ENCODE measurements at places on chromosomes 2 and 18.

DNA sequence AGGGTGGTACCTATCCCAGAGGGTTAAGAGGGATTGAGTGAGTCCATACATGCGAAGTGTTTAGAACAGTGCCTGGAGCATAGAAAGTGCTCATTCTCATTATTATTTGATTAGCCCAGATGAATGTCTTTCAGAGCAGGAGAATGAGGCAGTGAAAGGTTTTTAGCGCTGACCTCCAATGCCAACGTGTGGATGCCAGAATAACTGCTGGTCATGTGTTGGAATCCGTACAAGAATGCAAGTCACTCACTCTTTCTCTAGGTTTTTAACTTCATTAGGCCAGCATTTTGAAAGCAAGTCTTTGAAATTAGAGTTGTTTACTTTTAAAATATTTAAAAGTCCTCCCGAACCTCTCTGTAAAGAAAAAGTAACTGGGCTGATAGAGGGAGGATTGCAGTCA, 374.2 kb downstream of the EN1 start:
- DNase-seq: no peak

DNA sequence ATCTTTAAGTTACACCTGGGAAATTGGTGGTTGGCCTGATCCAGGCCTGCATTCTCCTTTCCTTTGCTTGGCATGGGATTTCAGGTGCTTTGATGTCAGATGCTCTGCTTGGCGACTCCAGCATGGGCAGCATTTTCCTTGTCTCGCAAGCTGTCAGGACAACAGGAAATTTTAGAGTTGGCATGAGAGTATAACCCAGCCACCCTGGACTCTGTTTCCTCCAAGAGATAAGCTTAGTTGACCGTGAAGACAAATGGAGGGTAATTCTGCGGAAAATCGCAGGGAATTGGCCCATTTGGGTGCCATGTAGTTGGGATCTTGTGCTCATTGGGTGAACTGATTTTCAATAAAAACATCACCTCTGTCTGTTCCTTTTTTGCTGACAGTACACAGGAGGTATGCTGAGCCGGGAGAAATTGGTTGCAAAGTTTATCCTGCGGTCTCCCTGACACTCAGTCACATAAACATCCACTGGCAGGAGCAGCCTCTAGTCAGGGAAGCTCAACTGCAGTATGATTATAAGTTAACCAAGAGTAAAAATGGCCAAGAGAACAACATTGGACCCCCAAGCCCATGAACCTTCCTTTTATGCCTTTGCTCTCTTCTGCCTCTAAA, 409.9 kb downstream of the SETBP1 start:
- DNase-seq: no peak

- no peak for DNase-seq
Observed at GRCh38 chr18:52391810-52392559, 52.0 kb downstream of the DCC start.

DNA sequence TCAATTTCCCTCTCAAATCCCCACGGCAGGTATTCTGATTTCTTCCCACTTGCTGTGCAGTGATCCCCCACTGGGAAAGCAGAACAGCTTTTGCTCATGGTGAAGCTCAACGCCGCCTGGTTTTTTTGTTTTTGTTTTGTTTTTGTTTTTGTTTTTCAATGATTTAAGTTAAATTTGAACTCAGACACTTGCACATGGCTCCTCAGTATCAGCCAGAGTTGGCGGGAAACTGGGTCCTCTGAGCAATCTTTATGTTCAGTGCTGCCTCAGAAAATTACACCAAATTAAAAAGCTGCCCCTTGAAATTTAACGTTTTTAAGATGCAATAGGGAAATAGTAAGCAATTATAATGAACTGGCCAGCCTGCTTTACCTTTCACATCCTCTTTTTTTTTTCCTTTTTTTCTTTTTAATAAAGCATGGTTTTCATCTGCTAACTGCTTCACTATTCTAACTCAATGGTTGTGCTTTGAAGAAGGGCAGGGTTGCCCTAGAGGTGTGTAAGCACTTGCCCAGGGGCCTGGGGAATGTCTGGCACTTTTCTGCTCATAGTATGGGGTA, 277.0 kb upstream of the HNRNPA3 start:
- DNase-seq: no peak

GRCh38 chr18:74633652-74634352, 36.1 kb downstream of the ZNF407 start:
- no peak for DNase-seq

DNA sequence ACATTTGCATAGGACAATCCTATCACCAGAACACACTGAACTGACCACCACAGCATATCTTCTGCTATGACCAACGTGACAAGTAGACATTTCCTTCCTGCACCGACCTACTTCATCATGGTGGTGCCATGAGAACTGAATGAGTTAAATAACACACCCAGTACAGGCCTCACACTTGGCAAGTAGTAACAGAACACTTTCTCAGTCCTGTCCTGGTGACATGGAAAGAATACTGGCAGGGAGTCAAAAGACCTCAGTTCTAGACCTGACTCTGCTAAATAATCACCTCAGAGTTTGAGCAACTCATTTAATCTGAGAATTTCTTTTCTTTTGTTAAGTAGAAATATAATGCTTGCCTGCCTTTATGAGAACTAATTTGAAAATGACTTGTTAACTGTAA, 186.3 kb upstream of the SMAD7 start:
- DNase-seq: no peak

- DNase-seq: no peak
Observed at GRCh38 chr2:104858006-104858978, 4.4 kb downstream of the POU3F3 start.

GRCh38 chr2:118878531-118879149, 31.2 kb upstream of the EN1 start:
- no peak for DNase-seq

GRCh38 chr2:232174662-232175061, 203.9 kb upstream of the ALPP start:
- no peak for DNase-seq

DNA sequence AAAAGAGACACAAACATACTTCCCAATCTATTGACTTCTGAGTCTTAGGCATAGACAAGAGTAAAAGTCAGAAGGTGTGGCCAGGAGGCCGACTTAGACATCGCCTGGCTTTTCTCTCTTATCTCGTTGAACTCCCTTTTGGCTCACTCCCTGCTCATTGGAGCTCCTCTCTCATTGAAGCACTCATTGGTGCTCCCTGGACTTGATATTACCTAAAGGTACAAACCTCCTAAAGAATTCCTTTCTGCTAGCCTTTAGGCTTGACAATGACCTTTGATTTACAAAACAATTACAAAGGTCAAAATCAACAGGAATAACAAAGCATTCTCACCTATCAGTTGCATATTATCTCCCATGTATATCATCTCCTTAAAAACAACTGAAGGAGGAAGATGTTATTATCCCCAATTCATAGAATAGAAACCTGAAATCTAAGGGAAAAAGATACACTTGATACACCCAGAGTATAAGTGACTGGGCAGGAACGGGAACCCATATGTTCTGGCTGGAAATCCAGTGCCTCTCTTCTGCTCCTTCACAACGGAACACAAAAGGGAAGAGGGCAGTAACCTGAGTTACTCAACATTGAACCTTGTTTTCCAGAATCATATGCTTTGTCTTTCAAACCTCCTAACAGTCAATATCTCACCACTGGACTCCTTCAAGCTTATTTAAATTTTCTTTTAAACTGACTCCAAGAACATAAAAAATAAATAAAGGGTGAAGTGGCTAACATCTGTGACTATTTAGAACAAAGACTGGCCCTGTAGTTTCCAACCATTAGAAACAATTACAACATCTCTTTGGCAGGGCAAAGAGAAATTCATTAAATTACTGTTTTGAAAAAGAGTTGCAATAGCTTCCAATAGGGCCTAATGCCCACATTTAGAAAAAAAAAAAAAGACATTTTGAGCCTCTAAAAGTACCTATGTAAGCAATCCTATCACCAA, 1247.9 kb downstream of the LRP1B start:
- DNase-seq: no peak

DNA sequence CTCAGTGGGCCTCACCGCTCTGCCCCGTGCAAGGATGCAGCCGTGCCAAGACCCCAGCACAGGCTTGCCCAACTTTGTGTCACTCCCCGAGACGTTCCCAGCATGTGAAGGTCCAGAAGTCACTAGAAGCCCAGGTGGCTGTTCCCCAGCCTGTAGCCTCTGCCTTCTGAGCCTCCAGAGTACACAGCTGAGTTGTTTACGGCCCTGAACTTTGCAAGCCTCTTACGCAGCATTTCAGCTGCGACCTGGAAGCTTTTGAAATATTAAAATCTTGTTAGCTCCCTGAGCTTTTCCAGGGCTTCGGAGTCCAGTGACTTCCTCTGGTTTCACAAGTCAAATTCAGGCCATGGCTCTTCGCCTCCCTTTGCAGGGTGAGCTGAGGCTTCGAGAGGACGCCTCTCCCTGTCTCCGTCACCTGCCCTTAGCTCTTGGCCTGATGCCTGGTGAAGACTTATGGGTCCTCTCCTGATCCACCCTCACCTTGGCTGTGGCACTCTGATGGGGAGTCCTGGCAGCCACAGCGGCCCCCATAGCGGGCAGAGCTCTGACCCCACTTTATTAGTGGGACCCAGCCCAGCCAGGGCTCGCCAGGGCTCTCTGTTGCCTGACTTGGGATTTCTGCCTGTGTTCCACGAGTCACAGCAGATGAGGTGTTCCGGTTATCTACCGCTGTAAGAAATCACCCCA, 76.5 kb upstream of the HPCAL1 start:
- DNase-seq: no peak

- no peak for DNase-seq
Observed at GRCh38 chr2:48590017-48590416, 27.6 kb upstream of the GTF2A1L start.

DNA sequence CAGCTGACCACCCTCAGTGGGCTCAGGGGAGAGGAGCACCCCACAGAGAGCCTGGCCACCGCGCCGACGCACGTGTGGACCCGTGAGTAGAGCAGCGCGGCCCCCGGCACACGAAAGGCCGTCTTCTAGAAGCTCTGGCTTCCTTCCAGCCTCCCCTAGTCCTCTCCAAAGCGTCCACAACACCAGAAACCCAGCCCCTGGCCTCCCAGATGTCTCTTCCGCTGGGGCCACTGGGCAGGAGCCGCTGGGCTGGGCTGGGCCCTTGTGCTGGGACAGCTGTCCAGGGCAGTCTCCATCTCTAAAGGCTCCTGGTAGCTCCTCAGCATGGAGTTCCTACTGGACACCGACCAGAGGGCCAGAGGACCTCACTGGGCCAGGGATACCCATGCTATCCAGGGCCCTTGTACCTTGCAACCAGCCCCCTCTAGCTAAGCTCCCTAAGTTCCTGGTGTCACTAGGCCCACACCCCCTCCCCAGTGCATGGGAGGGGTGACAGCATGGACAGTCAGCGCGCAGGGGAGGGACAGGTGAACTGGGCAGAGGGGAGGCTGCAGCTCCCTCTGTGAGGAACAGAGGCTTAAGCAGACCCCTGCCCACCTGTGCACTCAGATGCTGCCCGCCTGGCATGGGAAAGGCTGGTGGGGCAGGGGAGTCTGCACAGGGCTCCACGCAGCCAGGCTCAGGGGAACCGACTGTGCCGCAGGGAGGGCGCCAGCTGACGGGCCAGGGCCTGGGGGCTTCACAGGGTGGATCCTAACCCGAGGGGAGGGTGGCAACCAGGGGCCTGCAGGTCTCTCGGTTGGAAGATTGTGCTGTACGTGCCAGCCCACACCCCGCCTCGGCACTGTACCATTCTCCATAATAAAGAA, 32.9 kb downstream of the MTERF4 start:
- DNase-seq: no peak

GRCh38 chr2:71785516-71785981, 332.2 kb downstream of the DYSF start:
- DNase-seq: no peak

DNA sequence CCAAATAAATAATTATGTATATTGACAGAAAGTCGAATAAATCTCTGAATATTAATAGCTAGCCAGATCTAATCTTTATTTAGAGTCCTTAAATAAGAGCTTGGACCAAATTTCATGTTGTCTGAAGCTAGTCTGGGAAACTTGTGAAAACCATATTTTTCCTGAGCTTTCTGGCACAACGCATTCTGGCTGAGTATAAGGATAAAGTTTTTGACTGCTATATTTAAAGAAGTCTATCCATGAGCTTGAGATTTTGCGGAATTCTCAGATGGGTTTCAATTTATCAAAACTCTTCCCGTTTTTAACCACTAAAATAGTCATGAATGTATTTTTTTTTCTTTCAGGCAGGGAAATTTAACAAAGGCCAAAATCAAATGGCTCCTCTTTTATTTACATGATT, 23.8 kb downstream of the FAP start:
- DNase-seq: no peak

GRCh38 chr18:10950876-10951630, 198.3 kb downstream of the PIEZO2 start:
- DNase-seq: no peak

- DNase-seq: no peak
Observed at GRCh38 chr2:209472112-209472832, 48.4 kb downstream of the MAP2 start.

DNA sequence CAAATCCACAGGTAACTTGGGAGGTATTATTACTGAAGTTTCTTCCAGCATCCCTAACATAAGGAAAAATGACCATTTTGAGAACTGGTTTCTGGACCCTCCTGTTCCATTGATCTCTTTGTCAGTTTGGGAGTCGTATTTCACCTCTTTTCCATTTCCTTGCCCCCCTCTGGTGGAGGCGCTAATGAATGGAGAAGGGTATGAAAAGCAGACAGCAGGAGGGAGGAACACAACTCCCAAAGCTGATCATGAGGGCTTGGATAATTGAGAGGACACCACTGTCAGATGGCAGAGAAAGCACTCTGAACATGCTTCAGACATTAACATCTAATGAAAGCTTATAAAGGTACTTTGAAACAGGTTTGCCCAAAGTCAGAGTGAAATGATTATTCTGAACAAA, 56.6 kb upstream of the TLK1 start:
- no peak for DNase-seq

GRCh38 chr2:3504741-3505140, 14.6 kb downstream of the ADI1 start:
- DNase-seq: no peak

DNA sequence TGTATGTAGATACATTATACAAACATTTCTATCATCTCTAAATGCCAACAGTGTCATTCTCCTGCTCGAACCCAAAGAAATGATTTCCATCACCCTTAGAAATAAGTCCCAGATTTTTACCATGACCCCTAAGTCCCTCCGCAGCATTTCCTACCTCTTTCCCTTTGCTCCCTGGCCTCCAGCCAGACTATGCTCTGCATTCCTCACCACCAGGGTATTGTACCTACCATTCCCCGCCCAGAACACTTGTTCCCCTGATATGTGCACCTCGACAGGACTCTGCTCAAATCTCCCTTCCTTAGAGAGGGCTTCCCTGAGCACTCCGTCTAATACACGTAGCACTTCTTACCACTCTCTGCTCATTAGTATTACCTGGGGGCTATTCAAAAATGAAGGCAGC, 630.2 kb downstream of the ARHGAP15 start:
- no peak for DNase-seq

All from HS-27A (cell line).